ENCODE measurements at places on chromosomes 3 and 15. TPM values are rescaled to one million over a fixed set of nuclear protein-coding genes. Genes with fewer than 3 reads are reported as not detected.

DNA sequence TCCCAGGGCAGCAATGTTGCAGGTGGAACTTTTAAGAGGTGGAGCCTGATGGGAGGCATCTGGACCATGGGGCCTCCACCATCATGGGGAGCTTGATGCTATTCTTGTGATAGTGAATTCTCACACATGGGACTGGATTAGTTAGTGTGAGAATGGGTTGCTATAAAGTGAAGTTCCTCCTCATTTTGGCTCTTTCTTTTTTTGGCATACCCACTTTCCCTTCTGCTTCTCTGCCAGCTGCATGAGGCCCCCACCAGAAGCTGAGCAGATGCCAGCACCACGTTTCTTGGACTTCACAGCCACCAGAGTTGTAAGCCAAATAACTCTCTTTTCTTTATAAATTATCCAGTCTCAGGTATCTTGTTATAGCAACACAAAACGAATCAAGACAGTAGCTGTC is 101.0 kb downstream of the PEX5L start:
- DNase-seq: no peak

DNA sequence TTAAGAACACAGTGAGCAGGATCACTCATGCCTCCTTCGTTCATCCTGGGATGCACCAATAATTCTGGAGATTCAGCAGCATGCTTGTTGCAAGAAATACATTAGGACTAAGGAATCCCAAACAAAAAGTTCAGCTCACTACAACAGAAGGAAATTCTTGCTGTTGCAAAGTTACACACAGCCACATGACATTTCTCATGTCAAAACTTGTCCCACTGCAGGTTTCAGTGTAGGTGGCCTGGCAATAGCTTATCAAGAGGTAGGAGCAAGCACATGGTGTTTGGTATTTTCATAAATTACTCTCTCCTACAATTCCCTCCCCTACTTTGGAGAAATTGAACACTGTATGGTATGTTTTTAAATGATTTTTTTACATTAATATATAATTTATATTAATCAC is 399.6 kb upstream of the EPHA3 start:
- no peak for DNase-seq

DNA sequence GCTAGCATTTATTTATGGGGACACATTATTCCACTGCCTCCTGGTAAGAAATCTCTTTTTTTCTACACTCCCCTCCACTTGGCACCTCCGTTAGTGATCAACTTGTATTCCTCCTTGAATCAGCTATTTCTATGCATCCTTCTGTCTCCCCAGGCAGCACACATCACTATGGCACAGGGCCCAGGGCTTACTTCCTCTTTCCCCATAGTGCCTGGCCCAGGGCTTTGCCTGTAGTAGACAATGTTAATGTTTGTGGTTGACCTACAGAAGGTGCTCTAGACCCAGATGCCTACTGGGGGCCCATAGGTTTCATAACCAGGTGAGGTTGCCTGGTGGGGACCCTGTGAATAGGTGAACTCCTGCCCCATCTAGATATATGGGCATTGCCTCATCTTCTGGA is 44.9 kb downstream of the EPHB1 start:
- no peak for DNase-seq

DNA sequence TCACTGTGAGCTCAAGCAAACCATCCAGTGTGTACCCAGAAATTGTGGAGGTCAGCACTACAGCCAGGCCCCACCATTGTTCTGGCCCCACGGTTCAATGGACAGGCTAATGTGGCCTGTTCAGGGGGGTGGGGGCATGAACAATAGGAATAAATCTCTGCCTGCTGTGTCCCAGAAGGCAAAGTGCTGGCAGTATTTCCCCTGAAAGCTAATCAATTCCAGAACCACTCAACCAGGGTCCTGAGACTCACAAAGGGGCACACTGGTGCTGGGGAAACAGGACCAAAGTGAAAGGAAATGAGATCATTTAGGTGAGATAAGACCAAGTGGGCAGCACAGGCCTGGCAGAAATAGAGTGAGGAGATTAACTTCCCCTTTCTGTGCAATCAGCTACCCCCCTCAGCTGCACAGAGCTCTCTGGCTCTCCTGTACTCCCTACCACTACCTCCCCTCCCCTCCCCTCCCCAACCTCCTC is 11.5 kb downstream of the CRYGS start:
- no peak for DNase-seq

Gene GAP43
- total RNA-seq: not detected

- peak; percentile 86 for DNase-seq
These were observed 122.3 kb downstream of the FAM174B start for GRCh38 chr15:92533298-92533697.

DNA sequence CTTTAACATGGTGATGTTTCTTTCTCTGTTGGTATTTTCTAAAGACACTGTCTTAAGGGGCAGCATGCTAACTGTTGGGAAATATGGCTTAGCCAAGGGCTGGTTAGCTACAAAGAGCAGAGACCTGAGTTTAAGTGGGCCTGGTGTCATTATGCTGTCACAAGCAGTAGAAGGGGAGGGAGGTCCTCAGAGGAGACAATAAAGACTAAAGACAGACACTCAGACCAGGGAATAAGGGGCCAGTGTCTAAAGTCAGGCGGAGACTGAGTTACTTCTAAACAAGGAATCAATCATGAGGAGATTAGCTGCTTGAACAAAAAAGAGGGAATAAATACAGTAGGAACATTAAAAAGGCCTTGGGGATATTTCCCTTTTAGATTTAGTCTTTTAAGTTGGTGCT is 142.7 kb upstream of the DPPA4 start:
- no peak for DNase-seq

DNA sequence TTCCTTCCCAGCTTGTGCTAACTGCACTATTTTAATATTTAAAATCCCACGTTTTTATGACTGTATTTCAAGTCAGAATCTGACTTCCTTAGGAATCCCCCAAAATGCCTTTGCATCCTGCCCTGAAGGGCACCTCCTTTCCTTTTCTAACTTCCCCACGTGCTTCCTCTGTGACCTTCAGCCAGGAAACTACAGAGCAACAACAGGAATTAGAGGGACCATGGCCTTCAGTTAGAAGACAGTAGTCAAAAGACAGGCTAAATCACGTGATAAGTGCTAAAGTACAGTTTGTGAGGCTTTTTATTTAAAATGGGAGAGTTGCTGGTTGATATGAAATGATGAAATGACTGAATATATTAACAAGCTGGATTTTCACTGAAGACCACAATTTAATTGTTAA is 11.8 kb upstream of the ABHD10 start:
- peak; percentile 80 for DNase-seq

DNA sequence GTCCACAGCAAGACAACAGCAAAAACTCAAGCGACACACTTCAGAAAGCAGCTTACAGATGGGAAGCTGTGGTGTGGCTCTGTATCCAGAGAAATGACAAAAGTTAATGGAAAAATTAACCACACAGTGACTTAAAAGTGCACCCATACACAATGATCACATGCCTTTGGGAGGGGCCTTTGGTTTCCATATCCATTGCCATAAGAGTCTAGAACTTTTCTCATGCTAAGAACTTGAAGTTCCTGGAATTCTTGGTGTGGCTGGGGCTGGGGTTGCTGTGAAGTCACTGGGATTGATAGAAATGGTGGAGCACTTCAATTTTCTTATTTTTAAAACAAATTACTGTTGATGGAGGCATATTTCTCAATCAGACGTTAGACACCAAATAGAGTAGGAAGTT is 108.6 kb upstream of the FEZF2 start:
- DNase-seq: no peak

DNA sequence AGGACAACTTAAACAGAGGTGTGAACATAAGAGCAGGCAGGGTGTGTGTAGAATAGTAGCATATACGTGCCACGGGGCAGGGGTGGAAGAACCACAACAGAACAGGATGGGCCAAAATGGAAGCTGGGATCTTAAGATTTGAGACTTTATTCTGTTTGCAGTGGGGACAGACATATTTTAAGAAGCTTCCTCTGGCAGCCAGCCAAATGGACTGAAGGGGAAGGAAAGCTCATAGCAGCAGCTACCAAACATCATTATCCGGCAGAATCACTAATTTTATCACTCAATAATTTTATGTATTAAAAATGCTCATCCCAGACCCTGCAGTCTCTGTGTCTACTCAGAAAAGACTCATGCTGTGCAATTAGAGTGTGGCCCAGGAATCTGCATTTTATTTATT is 130.9 kb upstream of the CTDSPL start:
- DNase-seq: no peak

GRCh38 chr3:127702151-127702578 is 29.4 kb downstream of the ABTB1 start:
- DNase-seq: no peak

DNA sequence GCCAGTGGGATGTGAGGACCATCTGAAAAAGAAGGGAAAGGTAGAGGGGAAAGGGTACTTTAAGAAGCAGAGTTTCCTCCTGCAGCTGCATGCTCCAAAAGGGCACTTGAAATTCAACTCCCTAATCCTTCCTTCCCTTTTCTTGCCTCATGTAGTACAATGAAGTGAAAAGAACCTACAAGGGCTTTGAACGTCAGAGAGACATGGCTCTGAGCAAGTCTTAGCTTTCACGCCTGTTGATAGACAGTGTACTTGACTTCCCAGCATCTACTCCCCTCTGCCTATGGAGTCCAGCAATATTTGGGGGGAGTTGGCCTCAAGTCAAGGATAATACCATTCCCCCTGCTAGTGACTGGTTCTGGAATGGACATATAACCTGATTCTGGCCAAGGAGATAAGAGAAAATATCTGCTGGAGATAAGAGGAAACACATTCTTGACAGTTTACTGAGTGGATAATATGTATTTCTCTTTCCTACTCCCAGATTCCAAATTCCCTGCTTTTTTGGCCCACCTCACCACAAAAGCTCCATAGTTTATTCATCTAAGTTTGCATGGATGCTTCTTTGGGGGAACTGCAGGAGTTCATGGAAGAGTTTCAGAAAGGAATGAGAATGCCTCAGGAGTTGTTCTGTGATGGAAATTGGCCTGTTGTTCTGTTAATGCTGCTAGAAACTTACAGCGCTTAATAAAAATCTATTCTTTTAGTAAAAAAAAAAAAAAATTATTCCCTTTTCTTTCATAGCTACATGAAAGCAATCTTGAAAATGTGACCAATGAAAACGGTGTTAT is 193.0 kb upstream of the TPM1 start:
- no peak for DNase-seq

GRCh38 chr15:52378746-52379394 is 83.3 kb upstream of the MYO5C start:
- no peak for DNase-seq

Gene SPATA12
- total RNA-seq: 0.14 TPM

Gene BCHE
- 0.27 TPM for total RNA-seq

Gene TIPARP
- 21.2 TPM for total RNA-seq

DNA sequence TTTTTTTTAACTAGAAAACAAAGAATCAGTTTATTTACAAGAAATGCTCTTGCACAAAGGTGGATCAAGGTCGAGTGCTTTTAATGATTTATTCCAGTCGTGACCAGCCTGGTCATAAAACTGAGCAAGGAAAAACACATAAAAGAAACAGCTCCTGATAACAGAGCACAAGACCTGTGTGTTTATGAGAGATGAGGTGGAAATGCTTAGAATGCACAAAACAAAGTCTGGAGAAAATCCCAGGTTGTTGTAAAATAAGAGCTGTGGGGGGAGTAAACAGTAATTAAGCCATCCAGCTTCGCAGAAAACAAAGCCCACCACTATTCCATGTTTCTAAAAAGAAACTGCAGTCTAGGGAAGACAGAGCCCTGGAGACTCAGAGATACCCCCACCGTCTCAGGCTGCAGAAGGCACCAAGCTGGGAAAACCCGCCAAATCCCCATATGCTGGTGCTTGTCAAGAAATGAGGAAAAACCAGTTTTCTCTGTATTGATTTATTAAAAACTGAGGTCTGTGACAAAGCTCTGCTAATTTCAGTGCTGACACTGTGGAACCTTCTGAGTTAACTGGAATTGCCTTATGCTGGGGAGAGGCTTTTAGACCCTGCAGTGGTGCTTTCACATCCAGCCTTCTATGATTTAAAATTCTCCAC is 139.3 kb downstream of the ADAMTS17 start:
- no peak for DNase-seq

Gene GP9
- total RNA-seq: not detected

DNA sequence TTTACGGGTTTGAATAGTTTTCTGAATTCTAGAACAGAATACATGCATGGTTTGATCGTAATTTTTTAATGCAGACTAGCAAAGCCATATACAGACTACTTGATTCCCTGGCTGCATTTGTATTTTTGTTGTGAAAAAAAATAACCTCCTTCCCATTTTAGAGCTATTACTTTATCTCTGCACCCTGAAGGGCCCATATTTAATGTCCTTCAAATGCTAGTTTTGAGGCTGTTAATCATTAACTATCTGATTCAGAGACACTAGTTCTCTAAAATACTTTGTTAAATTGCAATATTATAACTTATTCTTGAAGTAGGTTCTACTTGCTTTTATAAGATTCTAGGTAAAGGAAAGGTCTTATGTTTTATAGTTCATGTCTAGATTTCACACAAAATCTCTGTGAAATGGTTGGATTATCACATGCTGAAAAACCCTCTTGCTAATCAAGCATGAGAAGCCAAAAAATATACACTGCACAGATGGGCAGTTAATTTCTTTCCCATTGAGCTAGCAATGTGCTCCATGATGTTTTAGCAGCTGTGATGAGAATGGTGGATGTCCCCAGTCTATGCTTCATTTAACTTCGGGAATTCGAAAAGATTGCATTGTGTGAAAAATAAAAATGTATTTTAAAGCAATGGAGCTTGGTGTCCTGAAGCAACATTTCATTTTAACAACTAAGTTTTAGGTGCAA is 634.0 kb upstream of the BCHE start:
- no peak for DNase-seq

GRCh38 chr3:43995547-43996378 is 245.9 kb upstream of the TOPAZ1 start:
- no peak for DNase-seq

GRCh38 chr15:28147801-28148200 is 48.7 kb upstream of the OCA2 start:
- no peak for DNase-seq

Gene NAALADL2
- total RNA-seq: 4.0 TPM

GRCh38 chr3:170429050-170429449 is 10.4 kb downstream of the CLDN11 start:
- DNase-seq: peak; percentile 16

Gene MYO5C
- 19.4 TPM for total RNA-seq

DNA sequence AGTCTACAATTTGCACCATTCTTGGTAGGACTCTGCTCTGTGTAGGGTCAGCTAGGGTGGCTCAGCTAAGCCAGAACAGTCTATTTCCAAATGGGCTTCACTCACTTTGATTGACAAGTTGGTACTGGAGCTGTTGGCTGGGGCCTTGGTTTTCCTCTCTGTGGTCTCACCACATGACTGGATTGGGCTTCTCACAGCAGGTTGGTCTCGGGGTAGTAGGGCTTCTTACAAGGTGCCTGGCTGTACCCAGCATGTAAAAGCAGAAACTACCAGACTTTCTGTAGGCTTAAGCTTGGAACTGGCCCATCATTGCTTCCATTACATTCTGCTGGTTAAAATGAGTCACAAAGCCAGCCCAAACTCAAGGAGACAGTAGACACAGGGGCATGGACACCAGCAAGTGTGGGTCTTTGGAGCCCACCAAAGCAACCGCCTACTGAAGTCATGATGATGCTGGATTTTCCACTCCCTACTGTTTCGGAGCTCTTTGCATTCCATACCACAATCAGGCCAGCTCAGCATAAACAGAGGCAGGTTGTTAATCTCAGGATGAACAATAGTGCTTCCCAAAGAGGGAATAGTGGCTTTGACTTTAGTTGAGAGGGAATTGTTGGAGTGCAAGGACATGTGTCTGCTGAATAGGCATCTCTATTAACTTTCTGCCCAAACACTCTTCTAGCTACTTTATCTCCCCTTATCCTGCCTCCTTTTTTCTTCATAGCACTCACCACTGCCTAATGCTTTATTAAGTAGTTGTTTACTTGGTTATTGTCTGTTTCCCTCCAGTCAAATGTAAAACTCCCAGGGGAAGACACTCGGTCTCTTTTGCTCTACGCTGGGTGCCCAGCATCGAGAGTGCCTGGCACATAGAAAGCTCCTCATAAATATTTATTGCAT is 78.0 kb upstream of the RARB start:
- DNase-seq: no peak
